ENCODE measurements at places on chromosomes 11 and 22.

- DNase-seq, result no peak
Measured at GRCh38 chr11:74262725-74263124, 48.7 kb downstream of the P4HA3 start.

DNA sequence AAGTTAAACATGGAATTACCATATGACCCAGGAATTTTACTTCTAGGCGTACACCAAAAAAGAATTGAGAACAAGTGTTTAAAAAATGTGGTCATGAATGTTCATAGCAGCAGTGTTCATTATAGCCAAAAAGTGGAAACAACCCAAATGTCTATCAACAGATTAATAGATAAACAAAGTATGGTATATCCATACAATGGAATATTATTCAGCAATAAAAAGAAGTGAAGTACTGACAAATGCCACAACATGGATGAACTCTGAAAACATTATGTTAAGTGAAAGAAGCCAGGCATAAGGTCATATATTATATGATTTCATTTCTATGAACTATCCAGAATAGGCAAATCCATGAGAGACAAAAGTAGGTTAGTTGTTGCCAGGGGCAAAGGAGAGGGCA lies 141.7 kb upstream of the NAV2 start:
- DNase-seq, result no peak

DNA sequence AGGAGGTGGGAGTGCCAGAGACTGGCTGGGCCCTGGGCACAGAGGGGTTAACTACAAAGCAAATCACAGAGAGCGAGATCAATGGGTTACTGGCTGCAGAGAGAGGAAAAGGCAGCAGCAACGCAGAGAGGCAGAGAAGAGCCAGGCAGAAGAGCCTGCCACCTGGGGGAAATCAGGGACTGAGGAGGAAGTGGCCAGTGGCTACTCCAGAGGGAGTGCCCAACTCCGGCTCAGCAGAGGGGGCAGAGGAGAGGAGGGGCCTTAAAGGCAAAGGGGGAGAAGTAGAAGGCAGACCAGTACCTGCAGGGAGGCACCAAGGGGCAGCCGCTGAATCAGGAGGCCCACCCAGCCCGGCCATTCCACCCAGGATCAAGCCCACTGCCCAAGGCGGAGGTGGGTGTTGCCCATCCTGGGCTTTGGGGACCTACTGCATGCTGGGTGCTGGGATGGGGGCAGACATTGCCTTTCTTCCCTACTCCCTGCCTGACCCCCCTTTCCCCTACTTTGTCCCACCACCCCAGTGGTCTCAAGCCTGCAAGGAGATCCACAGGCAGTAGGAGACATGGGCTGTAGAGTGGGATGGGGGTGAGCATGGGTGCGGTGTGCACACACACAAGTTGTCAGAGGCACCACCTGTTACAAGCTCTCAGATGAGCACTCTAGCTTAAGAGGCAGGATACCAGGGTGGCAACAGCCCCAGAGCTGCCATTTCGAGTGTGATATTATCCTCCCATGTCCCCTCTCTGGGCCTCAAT lies 926 bp upstream of the GALR3 start:
- no peak for DNase-seq

- peak; percentile 74 for DNase-seq
Measured at GRCh38 chr22:41939981-41940831, 6.7 kb downstream of the CENPM start.

- DNase-seq, result no peak
Measured at GRCh38 chr11:70071996-70072395, 6.1 kb upstream of the ANO1 start.

Data from stimulated activated CD8-positive, alpha-beta memory T cell treated with anti-CD3 and anti-CD28 coated beads, Interleukin-2, amount 100 ng/mL, for 48 hours (primary cell).